ENCODE measurements at places on chromosomes 13 and 19.

- no peak for DNase-seq
These were observed 34.8 kb downstream of the SLC10A2 start for GRCh38 chr13:103031332-103031873.

DNA sequence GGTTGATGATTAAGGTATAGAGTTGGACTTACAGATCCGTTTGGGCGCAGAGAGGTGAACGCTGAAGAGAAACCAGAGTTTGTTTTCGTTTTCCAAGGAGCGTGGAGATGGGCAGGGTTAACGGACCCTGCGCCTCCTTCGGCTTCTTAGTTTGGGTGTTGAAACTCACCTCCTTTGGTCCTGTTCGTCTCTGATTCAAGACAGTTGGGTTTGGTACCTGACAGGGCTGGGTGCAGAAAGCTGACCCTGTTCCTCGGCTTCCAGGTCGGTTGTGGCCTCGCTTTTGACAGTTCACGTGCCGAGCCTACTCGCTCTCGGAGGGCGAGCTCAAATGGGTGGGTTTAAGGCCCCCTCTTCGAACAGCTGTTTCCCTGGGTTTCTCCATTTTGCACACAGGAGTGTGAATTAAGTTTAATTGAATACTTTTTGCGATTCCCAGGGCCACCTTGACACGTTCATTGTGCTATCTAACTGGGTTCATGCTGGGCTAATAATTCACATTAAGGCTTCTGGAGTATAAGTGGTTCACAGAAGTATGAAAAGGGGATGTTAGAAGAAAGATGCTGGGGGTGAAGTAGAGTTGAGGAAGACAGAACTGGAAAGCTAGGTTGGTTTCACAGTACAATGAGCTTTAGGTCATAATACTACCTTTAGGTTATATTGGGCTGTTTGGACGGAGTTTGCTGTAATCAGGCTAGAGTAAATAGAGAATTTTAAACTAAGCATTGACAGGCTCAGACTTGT, 638 bp downstream of the USPL1 start:
- DNase-seq, result no peak

GRCh38 chr13:32098272-32098671, 66.7 kb downstream of the FRY start:
- no peak for DNase-seq

- DNase-seq, result no peak
These were observed 5.3 kb upstream of the CFAP97D2 start for GRCh38 chr13:114173745-114174144.

DNA sequence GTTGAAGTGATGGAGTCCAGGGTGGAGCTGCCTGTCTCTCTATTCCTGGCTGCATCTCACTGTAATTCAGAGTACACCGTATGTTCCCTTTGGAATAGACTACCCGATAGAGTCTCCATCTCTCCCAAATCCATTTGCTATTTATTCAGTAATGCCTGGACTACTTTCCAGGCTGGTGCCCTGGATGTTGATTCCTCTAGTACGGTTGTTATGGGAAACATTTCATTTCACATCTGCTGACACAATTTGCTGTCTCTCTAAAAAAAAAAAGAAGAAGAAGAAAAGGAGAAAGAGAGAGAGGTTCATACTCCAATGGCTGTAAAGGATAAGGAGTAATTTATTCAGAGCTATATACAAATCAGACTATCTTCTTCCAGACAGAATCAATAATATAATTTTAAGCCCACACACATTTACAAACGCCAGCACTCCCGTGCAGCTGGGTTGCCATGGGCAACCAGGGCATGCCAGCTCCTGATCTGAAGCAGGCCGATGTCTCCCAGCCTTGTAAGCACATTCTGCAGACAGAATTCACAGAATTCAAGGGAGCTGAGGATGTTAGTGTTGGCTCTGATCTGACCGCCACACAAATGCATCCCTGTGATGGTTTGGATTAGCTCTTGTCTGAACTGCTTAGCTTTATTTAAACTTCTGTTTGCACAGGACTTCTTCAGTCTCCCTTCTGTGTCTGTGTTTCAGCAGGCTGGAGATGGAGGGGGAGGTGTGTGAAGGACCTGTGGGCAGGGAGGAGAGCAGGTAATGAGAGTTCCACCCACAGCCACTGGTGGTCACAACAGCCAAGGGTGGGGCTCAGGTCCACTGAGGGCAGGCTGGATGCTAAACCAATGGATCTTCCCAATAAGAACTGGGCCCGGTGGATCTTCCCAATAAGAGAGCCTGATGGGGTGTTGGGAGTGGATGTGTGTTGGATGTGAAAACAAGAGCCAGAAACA, 66.0 kb downstream of the TEX26 start:
- peak; percentile 81 for DNase-seq
